ENCODE measurements at places on chromosomes 7 and 10.
A peak's percentile ranks its signal among the peaks of the same experiment; 100 is the strongest.

DNA sequence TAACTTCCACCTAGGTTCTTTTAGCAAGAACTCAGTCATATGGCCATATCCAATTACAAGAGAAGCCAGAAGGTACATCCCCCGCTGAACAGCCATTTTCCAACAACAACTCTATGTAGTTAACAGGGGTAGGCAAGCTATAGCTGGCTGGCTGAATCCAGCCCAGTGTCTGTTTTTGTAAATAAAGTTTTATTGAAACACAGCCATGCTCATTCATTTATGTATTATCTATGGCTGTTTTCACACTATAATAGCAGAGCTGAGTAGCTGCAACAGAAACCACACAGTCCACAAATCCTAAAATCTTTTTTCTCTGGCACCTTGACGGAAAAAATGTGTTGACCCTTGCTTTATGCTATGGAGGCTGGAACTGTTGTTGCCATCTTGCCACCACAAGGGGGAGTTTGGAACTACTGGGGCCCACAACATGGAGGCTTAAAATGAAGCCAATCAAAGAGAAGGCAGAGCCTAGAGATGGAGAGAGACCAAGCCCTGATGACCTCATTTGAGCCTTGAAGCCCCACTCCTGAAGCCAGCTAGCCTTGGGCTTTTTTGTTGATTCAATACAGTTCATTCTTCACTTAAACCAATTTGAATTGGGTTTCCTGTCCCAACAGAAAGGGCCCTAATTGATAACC is 33.3 kb upstream of the XPNPEP1 start:
- DNase-seq: peak; percentile 40

GRCh38 chr10:122476333-122476695 is 15.0 kb downstream of the HTRA1 start:
- no peak for DNase-seq

- DNase-seq: no peak
These were observed 58.9 kb downstream of the CLRN3 start for GRCh38 chr10:127833804-127834203.

- no peak for DNase-seq
These were observed 137.7 kb upstream of the POM121L12 start for GRCh38 chr7:52897713-52898112.

DNA sequence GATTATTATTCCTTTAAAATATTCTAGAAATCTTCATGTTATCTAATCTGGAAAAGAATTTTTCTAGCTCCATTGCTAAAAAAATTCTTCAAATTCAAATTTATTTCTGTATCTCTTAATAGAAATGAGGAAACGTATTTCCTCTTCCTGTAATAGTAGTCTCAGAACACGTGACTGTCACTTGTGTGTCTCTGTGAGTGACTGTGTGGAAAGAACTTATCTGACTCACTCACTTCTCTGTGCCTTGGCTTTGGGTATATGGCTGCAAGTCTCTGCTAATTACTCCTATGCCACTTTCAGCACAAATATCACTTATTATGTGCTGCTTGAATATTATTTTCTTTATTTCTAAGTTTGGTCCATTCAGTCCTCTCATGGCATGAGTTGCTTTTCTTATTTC is 132.7 kb downstream of the CNTNAP2 start:
- no peak for DNase-seq

DNA sequence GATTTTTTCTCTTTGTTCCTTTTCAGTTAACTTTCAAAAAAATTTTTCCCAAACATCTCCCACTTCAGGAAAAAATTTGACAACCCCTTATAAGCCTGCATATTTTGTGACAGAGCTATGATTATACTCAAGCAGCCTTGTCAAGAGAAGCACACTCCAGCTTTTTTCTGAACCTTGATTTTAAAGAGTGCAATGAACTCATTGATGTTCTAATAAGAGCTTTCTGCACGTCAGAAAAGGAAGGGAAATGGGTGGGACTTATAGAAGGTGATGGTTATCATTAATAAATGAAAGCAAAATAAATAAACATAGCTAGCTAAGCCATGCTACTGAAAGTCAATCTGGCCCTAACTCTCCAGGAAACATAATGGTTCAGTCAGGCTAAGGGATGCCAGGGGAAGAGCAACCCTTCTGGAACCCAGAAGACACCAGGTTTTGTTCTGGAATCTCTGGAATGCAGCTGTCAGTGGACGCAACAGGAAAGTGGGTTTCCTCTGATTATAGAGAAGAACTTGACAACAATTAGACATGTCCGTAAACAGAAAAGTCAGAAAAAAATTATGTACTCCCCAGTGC is 76.1 kb downstream of the NHLRC2 start:
- no peak for DNase-seq

GRCh38 chr7:47481541-47482012 is 100.3 kb downstream of the TNS3 start:
- DNase-seq: no peak

GRCh38 chr7:74061840-74062539 is 21.6 kb upstream of the LIMK1 start:
- DNase-seq: peak; percentile 49

- DNase-seq: no peak
These were observed 11.7 kb downstream of the TMEM254 start for GRCh38 chr10:80090121-80090520.

GRCh38 chr7:135666156-135666555 is 3.8 kb downstream of the STMP1 start:
- no peak for DNase-seq

GRCh38 chr7:507623-508300 is 11.9 kb downstream of the PDGFA start:
- DNase-seq: no peak

DNA sequence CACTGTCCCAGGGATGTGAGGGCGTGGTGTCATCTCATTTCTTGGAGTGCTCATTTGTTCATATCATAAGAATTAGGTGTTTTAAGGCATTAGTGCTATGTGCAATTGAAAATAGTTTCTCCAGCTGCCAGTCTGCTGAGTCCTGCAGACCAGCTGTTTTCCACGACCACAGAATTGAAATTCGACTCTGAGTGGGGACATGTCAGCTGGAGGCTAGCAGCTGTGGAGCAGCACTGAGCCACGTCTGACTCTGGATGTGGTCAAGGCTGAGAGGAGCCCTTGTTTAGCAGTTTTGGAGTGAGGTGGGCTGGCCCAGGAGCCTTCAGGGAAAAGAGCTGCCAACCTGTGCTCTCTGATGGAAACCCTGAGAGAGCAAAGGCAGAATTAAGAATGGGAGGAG is 156.3 kb upstream of the GRB10 start:
- DNase-seq: no peak

DNA sequence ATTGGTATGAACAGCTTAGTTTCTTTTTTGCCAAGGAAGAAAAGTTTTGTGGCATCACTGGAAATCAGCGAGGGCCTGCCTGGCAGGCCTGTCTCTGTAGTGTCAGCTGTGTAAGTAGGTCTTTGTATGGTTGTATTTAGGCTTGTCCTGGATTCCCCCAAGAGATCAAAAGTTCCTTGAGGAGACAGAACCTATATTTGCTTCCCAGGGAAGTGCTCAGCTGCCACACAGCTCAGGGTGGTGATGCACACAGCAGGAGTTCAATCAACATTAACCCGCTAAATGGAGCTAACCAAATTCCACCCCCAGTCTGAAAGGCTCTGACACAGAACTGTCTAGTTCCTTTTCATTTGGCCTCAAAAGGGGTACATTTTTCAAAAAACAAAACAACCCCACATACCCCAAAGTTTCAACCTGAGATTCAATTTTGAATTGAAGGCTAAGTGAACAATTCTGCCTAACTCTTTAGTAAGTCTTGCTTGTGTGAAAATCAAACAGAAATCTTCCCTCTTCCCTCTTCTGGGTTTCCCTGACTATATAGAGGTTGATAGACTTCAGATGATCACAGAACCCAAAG is 124.4 kb downstream of the CLEC2L start:
- DNase-seq: no peak

DNA sequence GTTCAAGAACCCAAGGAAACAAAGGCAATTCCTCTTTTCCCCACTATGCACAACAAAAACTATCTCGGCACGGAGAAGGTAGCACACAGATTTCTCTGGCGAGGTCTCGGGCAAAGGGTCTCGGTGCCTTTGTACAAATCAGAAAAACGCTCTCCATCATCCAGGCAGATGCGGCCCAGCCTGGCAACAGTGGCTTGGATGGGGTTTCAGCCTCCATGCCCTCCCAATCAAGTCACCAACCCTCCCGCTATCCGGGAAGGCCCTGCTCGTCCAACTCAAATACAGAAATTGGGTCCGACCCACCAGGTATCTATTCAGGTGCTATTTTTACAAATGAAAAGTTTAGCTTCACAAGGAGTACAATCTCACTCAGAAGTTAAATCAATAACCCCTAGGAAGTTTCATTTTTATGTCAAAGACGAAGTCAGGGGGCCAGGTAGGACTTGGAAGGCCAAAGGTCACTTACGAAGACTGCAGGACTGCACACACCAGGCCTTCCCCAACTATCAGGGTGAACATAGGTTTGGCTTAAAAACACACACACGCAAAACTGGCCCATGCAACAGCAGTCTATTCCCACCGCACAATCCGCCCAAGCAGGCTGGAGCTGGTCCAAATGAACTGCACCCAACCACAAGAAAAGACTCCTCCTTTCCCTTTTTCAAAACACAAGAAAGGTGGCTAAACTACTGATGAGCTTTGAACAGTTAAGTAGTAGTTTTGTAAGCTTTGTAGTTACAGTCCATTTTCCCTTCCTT is 43.0 kb downstream of the GNA12 start:
- DNase-seq: no peak

DNA sequence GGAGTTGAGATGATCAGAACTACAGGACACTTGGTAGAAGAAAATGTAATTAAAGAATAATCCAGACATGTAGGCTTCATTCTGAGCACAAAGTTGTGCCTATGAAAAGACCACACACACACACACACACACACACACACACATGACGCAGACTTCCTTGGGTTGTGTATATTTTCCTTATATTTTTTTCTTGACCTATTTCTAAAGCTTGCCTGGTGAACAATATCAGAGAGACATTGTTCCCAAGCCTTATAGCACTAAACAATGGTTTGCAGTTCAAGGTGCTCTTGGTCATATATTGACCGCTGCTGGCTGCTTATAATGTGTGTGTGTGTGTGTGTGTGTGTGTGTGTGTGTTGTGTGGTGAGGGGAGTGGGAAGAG is 202.7 kb downstream of the PRPF18 start:
- no peak for DNase-seq

DNA sequence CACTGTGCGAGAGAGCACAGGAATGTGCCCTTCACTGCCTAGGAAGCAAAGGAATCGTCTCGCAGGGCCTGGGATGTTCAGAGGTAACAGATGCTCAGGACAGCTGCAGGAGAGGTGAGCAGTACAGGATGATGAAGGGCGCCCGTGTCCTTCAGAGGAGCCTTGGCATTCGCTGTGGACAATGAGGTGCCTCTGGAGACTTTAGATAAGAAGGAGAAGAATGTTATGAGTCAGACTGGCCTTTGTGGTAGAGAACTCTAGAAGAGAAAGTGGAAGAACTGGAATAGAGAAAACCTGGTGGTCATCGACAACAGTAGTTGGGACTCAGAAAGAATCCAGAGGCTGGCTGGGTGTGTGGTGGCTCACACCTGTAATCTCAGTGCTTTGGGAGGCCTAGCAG is 64.4 kb upstream of the LEP start:
- no peak for DNase-seq

GRCh38 chr7:133436014-133436428 is 183.1 kb downstream of the EXOC4 start:
- DNase-seq: no peak

DNA sequence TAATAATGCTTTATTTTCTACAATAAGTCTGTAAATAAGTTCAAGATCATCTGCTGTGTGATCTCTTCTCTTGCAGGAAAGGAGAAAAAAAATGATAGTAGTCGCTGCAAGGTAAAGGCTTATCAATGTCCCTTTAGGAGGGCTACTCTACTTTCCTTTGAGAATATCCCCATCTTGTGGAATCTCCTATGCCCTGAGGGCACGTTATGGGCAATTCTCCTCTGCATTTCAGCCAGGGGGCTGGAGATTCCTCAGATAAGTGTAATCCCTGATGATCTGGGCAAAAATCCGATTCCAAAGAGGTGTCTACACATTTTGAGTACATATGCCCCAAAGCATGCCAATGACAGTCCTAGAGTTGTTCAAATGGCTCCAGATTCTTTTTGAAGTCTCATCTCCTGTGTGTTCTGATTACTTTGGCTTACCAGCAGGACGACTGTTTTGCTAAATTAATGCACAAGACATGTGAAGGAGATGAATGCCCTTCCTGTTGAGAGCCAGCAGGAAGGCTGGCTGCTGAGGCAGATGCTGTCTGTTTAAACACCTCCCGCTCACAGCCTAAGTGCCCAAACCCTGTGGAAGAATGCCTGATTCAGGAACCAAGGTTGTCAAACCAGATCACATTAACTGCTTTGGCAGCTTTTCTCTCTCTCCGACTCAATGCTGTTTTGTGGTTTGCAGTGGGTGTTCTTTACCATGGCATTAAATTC is 171.2 kb upstream of the COL1A2 start:
- DNase-seq: no peak

- DNase-seq: no peak
These were observed 69.2 kb upstream of the SP4 start for GRCh38 chr7:21358648-21359047.

GRCh38 chr10:76488602-76489001 is 1057.2 kb downstream of the LRMDA start:
- DNase-seq: no peak

GRCh38 chr10:30219971-30220751 is 128.9 kb downstream of the MTPAP start:
- no peak for DNase-seq
